ENCODE measurements at places on chromosomes 1 and 21.
A peak's percentile ranks its signal among the peaks of the same experiment; 100 is the strongest.

- DNase-seq, result no peak
Measured at GRCh38 chr1:24003331-24003972, 23.3 kb upstream of the SRSF10 start.

DNA sequence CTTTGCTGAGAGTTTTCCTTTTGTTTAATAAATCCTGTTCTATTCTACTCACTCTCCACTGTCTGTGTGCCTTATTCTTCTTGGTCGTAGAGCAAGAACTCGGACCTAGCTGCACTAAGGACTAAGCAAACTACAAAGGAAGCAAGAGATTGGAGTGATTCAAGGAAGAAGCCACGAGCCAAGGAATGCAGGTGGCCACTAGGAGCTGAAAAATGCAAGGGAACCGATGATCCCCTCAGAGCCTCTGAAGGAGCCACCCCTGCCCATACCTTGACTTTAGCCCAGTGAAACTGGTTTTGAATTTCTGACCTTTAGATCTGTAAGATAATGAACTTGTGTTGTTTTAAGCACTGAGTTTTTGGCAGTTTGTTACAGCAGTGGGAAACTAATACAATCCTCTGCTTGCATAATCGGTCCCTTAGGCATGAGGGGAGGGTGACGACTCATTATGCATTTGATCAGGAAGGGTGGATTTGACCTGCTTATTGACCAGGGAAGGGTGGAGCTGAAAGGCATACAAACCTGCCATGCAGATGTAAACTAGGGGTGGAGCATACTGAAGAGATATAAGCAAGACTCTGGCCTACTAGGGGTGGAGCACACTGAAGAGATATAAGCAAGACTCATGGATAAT lies 6.2 kb upstream of the CA6 start:
- no peak for DNase-seq

- DNase-seq, result no peak
Measured at GRCh38 chr1:203276408-203276807, 28.9 kb upstream of the BTG2 start.

DNA sequence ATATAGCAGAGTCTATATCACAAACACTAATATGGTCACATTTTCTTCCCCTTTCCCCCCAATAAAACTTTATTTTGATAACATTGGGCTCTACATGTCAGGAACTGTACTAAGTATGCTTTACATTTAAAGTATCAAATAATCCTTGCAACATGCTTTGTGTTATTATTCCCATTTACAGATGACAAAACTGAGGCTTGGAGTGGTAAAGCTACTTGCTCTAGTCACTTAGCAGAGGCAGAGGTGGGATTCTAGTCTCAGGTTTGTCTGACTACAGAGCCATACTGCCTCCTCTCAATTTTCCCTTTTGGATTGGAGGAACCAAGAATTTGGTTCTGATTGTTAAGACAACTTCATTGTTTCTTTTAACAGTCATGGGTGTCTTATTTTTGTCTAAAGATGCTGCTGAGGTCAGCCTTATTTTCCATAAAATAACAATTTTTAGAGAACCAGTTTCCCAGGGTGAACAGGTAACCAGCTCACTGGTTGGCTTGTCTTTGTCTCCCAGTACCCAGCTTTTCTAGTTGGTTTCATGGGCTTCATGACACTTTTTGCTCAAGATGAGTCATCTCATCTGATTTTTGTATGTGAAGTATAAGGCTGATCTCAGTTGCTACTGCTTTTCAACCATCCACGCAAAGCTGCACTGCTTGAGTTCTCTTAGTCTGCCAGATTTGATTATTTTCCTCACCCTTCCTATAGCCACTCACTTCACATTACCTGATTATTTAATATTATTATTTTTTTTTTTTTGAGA lies 81.0 kb upstream of the ARID1A start:
- DNase-seq, result no peak

GRCh38 chr1:156600733-156601121 lies 552 bp downstream of the GPATCH4 start:
- no peak for DNase-seq

- no peak for DNase-seq
Measured at GRCh38 chr21:34594566-34595234, 20.2 kb downstream of the RCAN1 start.

DNA sequence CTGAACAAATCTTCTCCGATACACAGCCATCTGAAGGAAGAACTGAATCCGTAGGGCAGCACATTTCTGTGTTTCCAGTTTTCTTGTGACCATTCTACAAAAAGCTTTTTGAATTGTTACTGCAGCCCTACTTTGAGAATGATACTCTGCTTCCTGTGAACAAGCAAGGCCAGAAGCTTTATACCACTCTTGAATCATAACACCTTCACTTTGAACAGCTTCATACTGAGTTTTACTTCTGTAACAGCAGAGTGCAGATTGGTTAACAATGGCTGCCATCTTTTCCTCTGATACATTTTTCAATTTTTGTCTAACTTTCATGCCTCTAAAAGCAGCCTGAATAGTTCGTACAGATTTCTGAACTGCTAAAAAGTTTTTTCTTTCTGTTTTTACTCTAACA lies 33.6 kb upstream of the F13B start:
- DNase-seq, result no peak

DNA sequence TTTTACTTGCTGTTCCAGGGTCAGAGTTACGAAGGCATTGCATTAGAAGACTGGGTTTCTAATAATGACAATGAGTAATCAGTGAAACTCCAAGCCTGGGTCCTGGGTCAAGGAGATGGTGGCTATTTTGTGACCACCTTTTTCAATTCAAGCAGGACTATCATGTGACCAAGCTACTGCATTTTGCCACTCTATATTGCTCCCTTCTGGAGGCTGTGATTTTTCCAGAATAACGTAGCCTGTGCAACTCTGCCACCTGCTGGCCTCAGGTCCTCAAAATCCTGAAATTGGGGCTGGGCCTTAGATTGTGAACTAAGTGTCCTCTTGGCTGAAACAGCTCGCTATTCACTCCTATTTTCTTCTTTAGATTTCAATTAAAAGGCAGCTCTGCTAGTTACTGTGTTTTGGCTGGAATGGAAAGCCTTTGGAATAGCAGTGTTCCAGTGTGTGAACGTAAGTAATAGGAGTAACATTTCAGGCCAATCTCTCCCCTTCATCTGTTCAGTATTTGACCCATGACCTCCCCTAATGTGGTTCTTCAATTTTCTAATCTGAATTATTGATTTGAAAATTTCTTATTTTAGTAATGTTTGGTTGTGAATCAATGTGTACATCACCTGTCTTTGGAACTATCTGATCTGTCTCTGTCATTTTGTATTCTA lies 52.9 kb upstream of the CD46 start:
- DNase-seq, result no peak

- no peak for DNase-seq
Measured at GRCh38 chr1:42143896-42144710, 9.1 kb upstream of the GUCA2B start.

DNA sequence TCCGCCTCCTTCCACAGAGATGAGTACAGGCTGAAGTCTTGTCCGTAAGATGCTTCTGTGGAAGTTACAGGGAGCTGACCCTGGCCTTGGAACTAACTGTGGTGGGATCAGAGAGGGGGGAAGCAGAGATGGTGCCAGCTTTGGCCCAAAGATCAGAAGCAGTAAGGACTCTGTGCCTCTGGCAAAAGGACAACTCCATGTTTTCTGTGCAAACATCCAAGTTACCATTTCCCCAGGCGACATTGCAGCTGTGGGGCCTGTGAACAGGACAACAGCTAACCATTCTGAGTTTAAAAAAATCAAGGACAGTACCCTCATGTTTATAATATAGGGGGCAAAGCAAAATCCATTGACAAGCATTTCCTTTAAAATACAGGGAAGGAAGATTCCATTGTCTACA lies 38.4 kb downstream of the TEX35 start:
- DNase-seq, result no peak

- DNase-seq, result no peak
Measured at GRCh38 chr1:57072401-57073110, 106.7 kb upstream of the C8B start.

DNA sequence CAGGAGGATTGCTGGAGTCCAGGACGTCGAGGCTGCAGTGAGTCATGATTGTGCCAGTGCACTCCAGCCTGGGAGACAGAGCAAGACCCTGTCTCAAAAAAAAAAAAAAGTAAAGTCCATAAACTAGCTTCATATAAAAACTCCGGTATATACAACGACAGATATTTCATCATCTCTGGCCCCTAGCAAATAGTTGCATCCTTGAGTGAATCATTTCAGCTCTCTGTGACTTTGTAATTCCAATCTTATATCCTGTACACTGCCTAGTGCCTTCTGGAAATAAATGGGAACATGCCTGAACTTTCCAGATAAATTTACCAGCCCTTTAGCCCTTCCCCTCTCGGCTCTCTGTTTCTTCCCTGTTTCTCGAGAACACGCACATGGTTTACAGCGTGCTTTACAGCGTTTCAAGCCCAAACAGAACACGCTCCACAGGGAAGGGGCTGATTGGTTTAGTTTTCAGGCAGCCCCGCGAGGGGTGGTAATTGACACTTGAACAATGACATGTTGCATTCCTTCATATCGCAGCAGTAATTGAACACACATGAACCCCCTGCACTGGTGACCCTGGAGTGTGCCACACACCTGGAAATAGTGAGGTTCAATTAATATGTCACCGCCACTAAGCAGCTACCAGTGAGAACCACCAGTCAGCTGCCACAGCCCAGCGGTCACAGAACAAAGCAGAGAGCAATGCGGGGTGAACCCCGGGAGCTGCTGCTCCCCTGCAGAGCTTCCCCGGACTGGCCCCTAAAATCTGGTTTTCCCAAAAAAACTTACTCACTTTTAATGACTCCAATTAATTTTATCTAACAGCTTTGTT lies 35.7 kb upstream of the SIM2 start:
- no peak for DNase-seq

DNA sequence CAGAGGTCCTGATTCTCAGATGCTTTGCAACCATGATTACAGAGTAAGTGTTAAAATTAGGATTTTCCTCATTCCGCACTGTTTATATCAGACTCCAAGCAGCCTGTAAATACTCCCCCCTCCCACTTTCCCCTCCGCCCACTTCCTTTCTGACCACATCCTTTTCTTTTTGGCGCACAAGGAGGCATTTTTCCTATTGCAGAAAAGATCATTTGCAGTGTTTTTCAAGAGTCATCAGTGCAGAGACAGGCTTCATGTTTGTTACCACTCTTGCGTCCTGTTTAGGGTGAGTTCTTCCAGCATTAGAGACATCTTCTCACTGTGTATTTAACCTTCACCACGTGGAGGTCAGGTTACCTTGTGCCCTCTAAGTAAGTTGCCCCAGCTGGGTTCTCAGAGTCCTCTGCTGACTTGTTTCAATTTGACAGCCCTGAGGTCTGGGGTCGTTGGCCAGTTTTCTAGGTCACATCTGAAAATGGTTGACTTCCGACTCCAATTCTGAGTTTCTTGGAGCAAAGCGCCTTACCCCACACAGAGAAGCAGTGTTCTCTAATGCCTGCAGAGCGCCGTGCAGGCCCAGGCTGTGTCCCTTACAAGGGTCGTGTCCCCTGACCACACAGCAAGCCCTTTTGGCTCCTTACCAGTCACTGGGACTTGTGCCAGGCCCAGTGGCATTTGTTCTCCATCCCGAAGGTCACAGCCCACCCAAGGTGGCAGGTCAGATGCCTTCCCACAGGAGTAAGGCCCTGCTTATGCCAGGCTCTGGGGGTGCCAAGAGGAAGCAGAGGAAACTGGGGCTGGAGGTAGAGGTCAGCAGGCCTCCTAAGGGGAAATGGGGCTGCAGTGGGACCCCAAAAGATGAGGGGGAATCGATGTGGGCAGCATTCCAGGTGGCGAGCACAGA lies 85.6 kb downstream of the FAM78B start:
- no peak for DNase-seq

DNA sequence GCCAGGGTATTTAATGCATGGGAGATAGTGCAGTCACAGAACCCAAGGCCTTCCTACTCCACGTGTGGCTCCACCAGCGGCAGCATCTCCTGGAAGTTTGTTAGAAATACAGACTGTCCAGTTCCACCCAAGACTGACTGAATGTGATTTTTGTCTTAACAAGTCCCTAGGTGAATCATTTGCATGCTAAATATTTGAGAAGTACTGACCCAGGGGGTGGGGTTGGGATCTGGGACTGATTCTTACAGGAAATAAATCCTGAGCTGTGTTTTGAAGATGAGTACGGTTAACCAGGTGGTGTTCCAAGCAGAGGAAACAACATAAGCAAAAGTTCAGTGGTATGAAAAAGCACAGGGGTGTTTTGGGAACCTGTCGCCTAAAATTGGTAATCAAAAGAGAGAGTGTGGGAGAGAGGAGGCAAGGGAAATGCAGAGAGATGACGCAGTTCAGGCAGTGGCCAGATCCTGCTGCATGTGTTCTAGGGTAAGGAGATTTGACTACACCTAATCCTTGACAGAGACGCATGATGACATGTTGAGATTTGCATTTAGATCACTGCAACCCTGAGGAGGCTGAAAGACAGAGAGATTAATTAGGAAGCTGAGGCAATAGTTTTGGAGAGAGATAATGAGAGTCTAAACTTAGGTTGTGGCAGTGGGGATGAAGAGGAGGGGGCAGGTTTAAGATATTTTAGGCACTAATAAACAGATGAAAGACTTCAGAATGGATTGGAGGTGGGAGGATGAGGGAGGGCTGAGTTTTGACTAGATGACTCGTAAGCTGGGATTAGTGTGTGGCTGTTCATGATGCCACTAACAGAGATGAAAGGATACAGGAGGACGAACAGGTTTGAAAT lies 3.7 kb upstream of the ZNF326 start:
- no peak for DNase-seq

DNA sequence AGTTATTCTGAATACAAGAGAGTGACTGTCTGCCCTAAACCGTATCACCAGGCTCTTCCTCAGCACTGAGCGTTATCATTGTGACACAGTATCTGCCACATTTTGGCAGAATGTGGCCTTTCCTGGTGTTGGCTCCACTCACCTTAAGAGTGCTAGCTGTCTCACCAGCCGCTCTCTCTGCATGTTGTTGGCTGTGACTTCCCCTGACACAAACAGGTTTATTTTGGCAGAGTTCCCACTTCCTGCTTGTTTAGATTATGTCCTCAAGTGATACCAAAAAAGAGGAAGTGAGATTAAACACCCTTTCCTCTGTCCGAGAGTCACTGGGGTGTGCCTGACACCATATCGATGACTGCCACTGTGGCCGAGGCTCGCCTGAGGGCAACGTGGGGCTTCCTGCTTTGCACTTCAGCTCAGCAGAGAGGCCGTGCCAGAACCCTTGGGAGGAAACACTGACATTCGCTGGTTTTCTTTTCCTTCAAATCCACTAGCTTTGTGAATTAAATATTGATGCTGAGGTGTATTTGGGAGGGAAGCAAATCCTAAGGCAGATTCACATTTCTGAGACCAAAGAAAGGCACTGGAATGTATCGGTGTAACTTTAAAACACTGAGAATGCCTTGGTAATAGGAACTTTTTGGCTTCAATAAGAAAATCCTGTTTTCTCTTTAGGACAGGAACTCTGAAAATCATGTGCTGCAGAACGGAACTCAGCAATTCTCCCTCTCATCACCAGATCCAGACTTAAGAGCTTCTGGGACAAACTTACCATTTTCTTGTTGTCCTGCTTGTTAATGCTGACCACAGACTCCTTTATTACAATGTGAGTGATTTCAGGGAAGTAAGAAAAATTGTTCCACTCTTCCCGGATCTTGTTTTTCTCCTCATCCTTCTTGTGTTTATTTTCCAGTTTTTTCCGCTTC lies 102.1 kb downstream of the JAK1 start:
- peak; percentile 56 for DNase-seq

- DNase-seq, result no peak
Measured at GRCh38 chr1:15957221-15958095, 18.4 kb downstream of the ZBTB17 start.
